Right lung (tissue), 10 donors: ENCODE measurements at places on chromosomes 5 and 9.

DNA sequence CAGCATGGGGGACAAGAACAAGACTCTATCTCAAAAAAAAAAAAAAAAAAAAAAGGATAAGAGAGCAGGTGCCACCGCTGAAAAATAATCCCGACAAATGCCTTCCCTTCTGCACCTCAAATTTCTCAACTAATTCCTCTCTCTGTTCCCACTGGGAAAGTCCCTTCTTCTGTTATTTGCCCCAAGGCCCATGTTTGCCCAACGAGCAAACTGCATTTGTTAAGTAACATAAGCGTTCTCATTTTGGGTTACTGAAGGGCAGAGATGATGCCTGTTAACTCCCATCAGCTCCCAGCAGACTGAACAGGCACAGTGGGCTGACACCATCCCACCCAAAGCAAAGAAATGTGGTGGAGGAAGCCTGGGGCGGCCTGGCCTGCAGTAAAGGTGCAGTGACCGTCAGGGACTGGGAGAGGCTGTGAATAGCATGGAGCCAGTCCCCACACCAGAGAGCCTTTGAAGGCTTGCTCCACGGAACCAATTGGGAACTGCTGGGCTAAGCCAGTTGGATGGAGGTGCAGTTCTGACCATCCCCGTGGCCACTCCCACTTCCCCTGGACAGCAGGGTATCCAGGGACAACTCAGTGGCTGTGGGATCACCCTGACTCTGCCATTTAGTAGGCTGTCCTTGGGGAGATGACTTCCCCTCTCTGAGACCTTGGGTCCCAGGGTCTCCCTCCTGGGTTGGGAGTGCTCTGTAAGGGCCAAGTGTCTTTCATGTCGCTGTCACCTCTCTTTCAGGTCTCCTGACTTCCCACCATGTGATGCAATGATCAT is 149.7 kb upstream of the IER5L start:
- DNase-seq: no peak

DNA sequence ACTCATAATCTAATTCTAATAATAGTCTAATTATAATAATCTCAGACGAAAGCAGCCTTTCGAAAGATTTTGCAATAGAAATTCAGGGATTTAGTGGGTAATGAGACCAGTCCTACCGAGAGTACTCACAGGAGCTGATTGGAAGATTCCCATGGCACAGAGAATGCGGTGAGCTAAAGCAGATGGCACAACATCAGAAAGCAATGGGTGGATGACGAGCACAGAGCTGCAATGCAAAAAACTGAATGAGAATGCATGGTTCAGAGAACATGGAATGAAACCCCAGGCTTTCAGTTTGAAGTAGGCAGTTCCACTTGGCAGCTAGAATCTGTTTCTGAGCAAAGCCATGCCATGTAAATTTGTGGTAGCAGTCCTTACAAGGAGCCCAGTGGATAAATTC is 78.2 kb upstream of the SPINK5 start:
- DNase-seq: no peak

- no peak for DNase-seq
Observed at GRCh38 chr9:117021906-117022305, 334.8 kb downstream of the TRIM32 start.

- no peak for DNase-seq
Observed at GRCh38 chr9:135611142-135611874, 28.0 kb downstream of the GLT6D1 start.

GRCh38 chr9:116497095-116497890 is 189.8 kb upstream of the TRIM32 start:
- DNase-seq: no peak

- DNase-seq: no peak
Observed at GRCh38 chr5:91188755-91189154, 194.4 kb downstream of the ARRDC3 start.

- no peak for DNase-seq
Observed at GRCh38 chr9:20111173-20111843, 322.5 kb upstream of the SLC24A2 start.

- DNase-seq: no peak
Observed at GRCh38 chr9:109859447-109859846, 79.4 kb downstream of the PALM2AKAP2 start.

GRCh38 chr5:75262271-75262670 is 25.6 kb upstream of the ANKRD31 start:
- no peak for DNase-seq

- DNase-seq: no peak
Observed at GRCh38 chr5:177128551-177128981, 5.0 kb upstream of the NSD1 start.
